ENCODE measurements at places on chromosomes 12 and 14.

- DNase-seq: no peak
These were observed 112.3 kb upstream of the EEA1 start for GRCh38 chr12:93041416-93041815.

GRCh38 chr12:130468186-130468585 lies 130.5 kb downstream of the PIWIL1 start:
- no peak for DNase-seq

DNA sequence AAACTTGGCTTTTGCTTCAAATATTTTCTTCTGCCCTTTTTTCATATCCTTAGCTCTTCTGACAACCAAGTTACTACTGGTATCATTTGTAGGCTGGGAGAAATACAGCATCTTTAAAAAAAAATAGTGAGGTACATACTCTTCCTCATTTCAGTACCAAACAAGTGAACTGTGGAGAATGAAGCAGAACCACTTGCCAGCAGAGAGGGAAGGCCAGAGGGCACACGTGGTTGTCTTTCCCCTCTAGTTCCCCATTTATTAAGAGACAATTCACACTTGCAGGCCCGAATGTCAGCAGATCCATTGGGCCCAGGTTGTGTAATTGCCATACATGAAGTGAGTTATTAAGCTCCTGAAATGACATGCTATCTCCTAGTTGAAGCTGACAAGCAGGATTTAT lies 3.2 kb downstream of the SUSD6 start:
- no peak for DNase-seq

DNA sequence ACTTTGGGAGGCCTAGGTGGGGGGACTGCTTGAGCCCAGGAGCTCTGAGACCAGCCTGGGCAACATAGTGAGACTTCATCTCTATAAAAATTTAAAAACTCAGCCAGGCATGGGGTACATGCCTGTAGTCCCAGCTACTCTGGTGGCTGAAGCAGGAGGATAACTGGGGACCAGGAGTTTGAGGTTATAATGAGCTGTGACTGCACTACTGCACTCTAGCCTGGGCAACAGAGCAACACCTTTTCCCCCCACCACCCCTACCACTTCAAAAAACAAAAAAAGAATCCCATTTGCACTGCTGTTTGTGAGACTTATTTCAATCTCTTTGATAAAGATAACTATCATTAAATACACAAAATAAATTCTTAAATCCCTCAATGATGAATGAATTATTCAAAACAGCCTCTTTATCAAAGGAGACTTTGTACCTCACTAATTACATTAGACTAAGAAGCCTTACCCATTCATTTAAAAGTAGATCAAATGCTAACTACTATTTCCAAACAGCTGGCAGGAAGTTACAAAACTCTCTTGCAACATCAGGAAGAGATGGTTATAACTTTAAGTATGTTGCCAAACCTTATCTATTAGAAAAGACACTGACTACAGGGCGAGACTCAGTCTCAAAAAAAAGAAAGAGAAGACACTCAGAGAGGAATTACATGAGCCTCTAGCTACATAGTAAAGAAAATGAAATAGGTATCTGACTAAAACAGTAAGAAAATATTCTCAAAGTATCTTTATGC lies 14.7 kb downstream of the BLTP3B start:
- peak; percentile 76 for DNase-seq

DNA sequence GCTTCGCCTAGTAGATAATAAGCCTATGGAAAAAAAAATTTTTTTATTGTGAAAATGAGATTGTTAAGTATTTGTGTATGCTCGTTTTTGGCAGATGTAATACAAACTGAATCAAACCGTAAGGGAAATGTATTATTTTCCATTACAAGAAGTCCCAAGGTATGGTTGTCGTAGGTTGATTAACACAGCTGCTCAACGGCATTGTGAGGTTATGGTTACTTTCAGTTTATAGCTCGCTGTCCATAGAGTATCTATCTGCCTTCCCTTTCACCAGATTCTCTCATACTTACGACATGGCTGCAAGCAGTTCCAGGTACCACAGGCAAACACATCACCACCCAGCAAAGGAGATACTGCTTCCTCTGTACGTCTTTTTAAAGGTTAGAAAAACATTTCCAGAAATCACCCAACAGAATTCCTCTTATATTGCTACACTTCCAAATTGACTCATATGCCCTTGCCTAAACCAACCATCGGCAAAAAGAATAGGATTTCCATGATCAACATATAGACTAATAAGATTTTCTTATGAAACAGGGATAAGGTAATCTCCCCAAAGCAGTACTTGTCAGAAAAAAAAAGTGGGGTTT lies 338.6 kb downstream of the SYT1 start:
- no peak for DNase-seq

DNA sequence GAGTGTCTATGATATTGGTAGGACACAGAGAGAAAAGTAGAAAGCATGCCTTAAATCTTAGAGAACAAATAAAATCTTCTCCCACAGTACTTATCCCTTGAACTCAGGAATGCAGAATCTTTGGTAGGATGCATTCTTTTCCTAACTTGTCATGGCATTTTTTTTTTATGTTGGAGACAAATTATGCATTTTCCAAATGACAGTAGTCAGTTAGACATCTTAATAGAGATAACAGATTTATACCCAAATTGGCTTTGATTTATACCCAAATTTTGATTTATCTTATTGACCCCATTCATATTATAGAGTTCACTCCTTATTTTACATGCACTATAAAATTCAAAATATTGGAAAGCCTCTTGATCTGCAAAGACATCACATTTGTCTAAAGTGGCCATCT lies 132.9 kb downstream of the CNTN1 start:
- DNase-seq: no peak

GRCh38 chr14:20742132-20742531 lies 3.6 kb upstream of the EDDM3A start:
- no peak for DNase-seq

- DNase-seq: no peak
These were observed 26.6 kb downstream of the TRAFD1 start for GRCh38 chr12:112151766-112152541.

GRCh38 chr12:42641221-42641885 lies 51.8 kb upstream of the PRICKLE1 start:
- DNase-seq: peak; percentile 16

DNA sequence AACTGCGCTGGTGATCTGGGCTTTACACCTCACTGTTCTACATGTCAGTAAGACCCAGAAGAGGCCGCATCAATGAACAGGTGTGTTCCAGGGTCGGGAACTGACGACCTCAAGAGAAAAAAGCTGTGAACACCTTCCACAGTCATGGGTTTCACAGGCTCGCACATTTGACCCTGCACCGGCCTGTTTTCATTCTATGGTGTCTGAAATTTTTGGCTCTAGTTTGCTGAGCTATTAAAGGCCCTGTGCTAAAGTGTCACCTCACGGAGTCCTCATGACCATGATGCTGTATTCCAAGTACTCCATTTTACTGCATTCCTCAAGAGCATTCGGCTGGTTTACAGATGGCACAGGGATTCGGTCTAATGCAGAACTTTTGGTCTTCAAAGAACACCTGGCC lies 78.9 kb downstream of the KDM2B start:
- no peak for DNase-seq

DNA sequence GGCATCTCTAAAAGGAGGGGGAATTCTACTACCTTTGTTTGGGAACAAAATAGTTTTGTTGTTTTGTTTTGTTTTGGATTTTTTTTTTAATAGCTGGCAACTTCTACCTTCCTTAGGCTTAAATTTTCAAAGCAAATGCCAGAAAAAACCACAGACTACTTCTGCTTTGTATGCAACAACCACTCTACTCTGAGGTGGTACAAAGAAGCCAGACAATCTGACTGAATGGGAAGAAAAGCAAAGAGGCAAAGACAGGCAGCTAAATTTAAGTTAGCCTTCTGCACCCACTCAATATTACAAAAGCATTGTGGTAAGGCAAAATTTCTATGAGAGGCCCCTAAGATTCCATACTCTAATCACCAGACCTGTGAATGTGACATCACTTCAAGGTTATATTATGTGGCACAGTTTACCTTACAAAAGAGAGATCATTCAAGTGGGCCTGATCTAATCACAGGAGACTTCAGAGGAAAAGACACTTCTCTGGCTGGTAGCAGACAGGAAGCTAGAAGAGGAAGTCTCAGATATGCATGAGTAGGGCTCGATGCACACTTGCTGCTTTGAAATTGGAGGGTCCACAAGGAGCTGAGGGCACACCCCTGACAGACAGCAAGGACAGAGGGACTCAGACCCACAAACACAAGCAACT lies 566.6 kb downstream of the RPS29 start:
- no peak for DNase-seq

- DNase-seq: no peak
These were observed 11.5 kb upstream of the NT5DC3 start for GRCh38 chr12:103852498-103852997.

DNA sequence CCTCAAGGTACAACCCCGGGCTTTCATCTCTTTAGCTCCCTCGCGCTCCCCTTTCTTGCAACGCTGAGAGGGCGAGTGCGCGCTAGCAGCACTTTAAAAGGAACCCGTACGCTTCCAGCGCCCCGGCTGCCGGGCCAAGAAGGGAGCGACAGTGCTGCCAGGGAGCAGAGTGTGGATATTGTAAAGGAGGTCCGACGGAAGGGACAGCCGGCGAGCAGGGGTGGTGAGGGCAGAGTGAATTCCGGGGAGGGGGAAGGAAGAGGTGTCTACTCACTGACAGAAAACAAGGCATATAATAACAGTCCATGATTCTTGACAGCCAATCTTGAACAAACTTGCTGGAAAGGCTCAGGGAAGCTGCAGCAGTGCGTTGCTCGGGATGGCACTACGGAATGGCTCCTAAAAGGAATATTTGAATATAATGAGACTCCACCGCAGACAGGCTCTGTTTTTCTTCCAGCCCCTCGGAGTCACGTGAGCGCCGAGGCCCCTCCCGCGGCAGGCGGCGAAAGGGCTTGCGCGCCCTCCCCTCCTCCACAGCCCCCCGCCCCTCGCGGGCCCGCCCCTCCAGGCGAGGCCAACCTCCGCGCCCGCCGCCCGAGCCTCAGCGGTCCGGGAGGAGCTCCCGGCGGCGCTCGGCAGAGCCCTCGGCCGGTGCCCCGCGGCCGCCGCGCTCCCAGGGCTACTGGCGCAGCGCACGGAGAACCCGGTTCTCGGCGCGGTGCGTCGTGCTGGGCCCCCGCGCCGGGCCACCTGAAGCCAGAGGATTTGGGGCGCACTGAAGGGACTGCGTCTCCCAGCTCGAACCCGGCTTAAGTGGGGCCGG lies 3.4 kb downstream of the BMP4 start:
- peak; percentile 82 for DNase-seq

DNA sequence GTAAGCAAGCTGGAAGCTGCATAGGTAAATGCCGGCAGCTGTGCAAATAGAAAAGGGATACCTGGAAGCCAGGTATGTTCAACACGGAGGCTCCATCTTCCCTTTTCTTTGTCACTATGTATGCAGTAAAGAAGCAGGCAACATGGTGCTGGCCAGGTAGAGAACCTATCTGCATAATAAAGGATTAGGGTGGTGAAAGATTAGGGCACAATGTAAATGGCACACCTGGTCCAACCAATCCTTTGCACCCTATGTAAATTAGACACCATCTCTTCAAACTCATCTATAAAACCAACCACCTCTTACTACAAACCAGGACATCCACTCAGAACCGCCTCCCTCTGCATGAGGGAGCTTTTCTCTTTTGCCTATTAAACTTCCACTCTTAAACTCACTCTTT lies 32.3 kb downstream of the RPS29 start:
- DNase-seq: no peak

- DNase-seq: peak; percentile 44
These were observed 866.0 kb upstream of the TMEM132C start for GRCh38 chr12:127401005-127401404.

GRCh38 chr12:107477947-107478610 lies 207.5 kb upstream of the PWP1 start:
- DNase-seq: peak; percentile 10

- peak; percentile 31 for DNase-seq
These were observed 9.6 kb downstream of the PTPN6 start for GRCh38 chr12:6960593-6961277.

DNA sequence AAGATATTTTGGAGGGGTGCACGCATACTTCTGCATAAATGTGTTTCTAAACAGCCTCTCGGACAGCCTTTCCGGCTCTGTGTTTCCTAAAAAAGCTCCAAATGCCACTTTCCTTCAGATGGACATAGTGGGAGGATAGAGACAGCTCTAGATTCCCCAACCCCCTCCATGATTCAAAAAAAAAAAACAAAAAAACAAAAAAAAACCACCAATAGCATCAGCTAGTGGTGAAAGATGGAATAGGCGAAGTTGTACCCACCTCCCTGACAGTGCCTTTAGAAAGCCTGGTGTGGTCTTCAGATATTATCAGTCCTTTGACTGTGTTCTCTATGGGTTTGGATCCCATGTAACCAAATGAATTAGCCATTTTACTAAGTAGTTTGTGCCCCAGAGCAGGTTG lies 94.1 kb downstream of the PHETA1 start:
- DNase-seq: no peak

GRCh38 chr12:98610596-98610995 lies 17.1 kb downstream of the SLC25A3 start:
- no peak for DNase-seq

DNA sequence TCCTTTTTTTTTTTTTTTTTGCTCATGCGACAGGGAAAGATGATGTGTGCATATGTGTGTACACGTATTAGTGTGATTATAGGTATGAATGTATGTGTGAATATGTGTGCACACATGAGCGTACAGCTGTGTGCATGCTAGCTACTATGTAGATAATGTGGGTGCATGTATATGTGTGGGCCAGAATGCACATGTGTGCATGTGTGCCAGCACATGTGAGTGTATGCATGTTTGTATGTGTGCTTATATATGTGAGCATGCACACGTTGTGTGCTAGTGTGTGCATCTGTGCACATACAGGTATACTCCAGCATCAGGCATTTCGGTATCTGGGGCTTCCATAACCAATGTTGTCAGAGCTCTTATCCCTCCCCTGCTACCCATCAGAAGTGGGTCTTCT lies 541.1 kb downstream of the AACS start:
- no peak for DNase-seq
